ENCODE measurements at places on chromosomes 12 and 14.

GRCh38 chr12:121797937-121798786 lies 4.7 kb upstream of the RHOF start:
- DNase-seq = peak; percentile 42

- DNase-seq = no peak
Observed at GRCh38 chr14:23896609-23897153, 56.9 kb upstream of the DHRS4 start.

DNA sequence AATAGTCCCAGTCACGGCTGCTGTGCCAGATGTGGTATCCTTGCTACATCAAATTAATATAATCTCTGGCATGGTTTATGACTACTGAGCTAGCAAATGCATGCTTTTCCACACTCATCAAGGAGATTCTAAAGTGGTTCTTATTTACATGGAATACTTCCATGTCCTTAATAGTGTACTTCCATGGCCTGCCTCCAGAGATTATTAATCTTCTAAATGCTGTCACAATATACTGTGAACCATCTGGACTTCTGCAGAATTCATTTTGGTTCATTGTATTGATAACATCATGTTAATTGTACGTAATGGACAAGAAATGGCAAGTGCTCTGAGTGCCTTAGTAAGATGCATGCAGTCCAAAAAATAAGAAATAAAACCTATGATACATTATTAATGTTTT lies 230.8 kb downstream of the NUAK1 start:
- DNase-seq = no peak

- no peak for DNase-seq
Observed at GRCh38 chr12:107362960-107363359, 269.6 kb upstream of the CRY1 start.

DNA sequence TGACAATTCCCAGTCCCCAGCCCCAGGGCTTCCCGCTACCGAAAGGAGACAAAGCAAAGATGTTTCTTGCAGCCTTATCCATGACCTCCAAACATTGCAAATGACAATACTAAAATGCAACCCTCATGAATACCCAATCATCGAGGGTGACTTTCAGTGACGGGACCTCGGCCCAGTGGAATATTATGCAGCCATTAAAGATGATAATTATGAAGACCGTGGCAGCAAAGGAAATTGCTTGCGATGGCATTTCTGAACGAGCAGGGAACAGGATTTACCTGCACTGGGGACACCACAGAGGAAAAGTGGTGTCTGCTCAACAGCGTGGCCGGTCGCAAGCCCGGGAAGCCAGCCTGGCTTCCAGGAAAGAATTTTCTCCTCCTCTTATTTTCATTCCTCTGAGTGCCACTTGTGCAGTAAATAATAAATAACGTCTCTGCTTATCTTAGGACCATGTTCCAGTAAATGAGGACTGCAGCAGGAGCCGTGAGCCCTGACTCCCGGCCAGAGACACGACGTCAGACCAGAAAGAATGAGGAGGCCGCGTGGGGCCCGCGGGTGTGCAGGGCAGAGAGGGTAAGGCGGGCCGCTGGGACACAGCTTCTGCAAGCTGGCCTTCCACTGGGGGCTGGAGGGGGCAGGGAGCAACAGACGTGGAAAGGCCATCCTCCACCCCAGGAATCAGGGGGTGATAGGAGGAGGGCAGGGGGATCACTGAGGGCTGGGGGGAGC lies 6.6 kb downstream of the C14orf180 start:
- no peak for DNase-seq

DNA sequence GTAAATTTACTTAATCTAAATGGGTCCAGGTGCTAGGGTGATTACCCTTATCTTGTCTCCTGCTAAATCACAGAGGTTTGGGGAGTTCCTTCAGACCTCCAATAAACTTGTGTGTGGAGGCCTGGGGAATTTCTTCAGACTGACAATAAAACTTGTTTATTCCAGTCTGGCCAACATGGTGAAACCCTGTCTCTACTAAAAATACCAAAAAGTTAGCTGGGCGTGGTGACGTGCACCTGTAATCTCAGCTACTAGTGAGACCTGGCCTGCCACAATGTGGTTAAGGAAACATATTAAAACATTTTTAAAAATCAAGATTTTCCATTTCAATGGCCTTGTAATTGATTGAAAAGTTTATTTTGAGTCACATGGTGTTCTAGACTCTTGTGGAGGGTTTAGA lies 126.9 kb upstream of the FGD4 start:
- DNase-seq = no peak

DNA sequence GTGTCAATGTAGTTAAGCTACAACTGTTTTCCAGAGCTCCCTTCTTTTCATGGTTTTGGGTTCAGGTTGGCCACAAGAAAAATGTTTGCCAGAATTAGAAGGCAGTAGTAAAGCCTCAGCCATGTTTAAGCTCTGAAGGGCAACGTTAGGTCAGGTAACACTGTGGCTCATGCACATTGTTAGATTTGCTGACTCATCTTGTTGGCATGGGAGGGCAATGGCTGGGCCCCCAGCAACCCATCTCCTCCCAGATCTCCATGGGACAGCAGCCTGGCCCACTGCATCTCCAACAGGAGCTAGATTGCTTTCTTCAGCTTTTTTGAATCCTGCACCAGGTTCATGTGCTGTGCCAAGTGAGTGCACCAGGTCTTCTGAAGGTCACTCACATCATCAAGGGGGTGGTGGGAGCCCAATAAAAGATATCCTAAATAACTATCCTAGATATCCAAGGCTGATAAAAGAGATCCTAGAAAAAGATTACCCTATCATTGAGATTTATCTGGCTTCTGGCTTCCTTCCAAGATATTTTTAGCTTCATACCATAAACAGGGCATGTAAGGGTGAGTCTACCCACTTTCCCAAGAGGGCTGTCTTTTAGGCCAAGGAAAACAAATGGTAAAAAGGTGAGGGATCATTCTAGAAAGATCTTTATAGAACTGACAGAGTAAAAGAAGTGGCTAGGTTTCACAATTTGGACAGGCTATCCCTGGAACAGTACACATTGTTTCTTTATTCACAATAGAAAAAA lies 28.9 kb downstream of the PTGER2 start:
- DNase-seq = peak; percentile 80
